Left ventricle myocardium inferior (tissue), 1 donor: ENCODE measurements at places on chromosomes 7 and 10. TPM values are rescaled to one million over a fixed set of nuclear protein-coding genes. Genes with fewer than 3 reads are reported as not detected.

CUBN gene
- total RNA-seq = 0.44 TPM

UCN3 gene
- total RNA-seq = not detected

EPC1 gene
- 17.0 TPM for total RNA-seq

PODXL gene
- 67.4 TPM for total RNA-seq

NRCAM gene
- 0.14 TPM for total RNA-seq

EBLN1 gene
- not detected for total RNA-seq

GPR15LG gene
- total RNA-seq = not detected

CYP26A1 gene
- total RNA-seq = not detected

ZPBP gene
- not detected for total RNA-seq

ATG9B gene
- total RNA-seq = not detected

MMD2 gene
- not detected for total RNA-seq

MRLN gene
- not detected for total RNA-seq
